ENCODE measurements at places on chromosomes 12 and 14.

- no peak for DNase-seq
These were observed 1.3 kb downstream of the RASSF3 start for GRCh38 chr12:64611341-64612284.

DNA sequence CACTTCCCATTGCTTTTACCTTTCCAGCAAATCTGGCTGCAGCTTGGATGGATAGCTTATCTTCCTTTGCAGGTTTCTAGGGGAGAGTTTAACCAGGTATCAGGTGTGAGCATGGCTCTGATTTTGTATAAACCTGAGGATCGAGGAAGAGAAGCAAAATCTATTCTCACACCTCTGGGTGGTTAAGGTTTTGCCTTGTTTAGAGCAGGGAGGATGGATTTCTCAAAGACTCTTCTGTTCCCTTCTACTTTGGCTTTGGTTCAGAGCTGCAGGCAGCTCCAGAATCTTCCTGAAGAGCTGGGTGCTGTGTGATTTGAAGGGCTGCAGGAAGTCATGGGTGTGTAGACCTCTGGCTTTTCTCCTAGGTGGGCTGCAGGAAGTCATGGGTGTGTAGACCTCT is 1.7 kb downstream of the JDP2 start:
- no peak for DNase-seq

DNA sequence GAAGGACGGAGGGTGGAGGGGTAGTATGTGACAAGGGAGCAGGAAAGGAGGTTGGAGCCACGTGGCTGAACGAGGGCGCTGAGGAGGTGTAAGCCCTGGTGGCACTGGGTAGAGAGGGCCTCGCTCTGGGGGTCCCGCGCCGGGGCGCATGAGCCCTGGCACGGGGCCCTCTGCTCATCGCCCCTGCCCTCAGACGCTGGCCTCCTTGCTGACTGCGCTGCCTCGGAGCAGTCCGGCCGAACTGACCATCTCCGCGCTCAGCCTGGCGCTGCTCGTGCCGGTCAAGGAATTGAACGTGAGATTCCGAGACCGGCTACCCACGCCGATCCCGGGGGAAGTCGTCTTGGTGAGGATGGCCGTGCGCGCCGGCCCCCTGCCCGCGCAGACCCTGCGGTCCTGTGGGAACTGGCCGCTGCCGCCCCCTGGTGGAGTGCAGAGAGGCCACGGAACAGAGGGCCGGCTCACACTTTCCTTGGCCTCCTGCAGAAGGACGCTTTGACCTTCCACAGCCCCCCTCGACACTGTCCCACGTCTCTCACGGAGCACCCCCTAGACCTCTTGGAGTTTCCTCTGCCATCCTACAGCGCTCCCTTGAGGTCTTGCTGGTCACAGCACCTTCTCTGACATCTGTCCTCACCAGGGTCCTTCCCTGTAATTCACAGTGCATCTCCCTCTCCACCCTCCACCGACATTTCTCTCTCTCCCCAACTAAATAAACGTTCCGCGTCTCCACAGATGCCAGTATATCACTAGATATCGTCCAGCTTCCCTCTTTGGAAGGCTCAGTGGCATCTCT is 10.5 kb downstream of the ARHGEF25 start:
- no peak for DNase-seq

DNA sequence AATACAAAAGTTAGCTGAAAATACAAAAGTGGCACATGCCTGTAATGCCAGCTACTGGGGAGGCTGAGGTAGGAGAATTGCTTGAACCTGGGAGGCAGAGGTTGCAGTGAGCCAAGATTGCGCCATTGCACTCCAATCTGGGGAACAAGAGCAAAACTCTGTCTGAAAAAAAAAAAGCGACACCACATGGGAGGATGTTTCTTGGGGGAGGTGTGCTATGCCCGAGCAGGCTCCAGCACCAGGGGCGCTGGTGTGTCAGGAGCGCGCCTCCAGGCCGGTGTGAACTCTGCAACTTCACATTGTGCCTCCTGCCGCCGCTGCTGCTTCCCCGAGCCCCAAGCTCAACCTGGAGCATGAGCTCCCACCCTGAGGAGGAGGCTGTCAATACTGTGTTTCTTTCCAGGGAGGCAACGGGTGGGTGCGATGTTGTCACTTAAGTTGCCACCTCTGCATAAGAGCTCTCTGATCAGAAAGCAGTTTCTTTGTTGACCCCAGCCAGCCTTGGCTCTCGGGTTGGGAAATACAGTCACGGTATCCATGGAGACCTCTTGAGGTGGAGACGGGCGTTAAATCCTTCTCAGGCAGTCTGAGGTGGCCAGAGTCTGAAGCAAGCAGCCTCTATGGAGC is 18.9 kb downstream of the DEGS2 start:
- DNase-seq, result peak; percentile 66

DNA sequence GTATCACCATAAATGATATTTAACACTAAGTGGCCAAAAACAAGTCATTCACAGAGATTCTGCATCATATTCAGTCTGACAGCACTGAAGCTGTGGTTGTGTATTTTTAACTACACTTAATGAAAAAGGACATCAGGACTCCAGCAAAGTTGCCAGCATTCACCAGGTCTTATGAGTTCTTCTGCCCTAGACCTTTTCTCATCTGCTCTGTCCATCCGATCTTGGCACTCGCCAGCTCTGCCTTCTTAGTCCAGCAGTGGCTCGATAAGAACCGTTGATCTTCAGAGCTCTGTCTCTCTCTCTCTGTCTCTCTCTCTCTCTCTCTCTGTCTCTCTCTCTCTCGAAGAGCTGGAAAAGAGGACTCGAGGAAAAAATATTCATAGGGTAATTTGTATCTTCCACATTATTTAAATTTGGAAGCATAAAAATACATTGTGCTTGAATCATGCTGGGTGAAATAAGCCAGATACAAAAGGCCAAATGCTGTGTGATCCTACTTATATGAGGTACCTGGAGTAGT is 232.2 kb downstream of the FBXL14 start:
- no peak for DNase-seq

GRCh38 chr12:118326991-118327390 is 45.7 kb downstream of the TAOK3 start:
- no peak for DNase-seq

GRCh38 chr12:132413931-132414588 is 75.9 kb upstream of the FBRSL1 start:
- no peak for DNase-seq

DNA sequence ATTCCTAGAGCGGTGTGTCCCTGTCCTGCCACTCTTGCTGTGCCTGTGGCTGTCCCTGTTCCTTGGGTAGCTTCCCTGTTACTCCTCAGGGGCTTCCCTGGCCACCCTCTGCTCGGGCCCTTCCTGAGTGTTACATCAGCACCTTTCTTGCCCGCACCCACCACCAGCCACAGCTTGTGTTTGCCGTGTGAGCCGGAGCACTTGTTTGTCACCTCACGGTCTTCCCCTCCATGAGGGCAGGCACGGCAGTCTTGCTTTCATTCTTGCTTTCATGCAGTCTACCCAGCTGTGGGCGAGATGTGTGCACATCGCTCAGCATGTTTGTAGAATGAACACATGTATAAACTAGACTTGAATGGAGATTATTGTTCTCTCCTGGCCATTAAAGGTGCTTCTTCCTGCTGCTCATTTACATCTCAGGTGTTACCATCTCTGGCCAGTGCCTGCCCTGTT is 42.0 kb downstream of the TRAF3 start:
- no peak for DNase-seq

DNA sequence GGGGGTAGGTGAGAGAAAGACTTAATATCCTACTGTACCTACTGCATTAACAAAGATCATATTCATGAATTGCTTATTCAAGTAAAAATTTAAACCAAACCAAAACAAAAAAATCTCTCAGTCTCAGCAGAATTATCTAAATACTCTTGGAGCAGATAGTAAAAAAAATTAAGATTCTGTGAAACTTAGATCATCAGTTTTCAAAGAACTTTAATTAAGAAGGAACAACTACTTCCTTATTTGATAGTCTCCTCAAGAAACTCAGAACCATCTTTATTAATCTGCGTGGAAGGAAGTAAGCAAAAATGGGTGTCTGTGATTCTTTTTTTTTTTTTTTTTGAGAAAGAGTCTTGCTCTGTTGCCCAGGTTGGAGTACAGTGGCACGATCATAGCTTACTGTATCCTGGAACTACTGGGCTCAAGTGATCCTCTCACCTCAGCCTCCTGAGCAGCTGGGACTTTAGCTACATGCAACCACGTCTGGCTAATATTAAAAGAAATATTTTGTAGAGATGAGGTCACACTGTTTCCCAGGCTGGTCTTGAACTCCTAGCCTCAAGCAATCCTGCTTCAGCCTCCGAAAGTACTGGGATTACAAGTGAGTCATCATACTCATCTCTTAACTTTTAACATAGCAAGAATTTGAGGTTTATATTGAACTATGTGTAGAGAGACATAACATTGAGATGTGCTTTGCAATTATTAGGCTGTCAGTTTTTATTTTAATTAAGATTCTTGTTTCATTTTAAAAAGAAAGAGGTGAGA is 37.4 kb downstream of the GAS2L3 start:
- DNase-seq, result no peak

GRCh38 chr14:77989441-77989991 is 180.7 kb upstream of the NRXN3 start:
- DNase-seq, result no peak

DNA sequence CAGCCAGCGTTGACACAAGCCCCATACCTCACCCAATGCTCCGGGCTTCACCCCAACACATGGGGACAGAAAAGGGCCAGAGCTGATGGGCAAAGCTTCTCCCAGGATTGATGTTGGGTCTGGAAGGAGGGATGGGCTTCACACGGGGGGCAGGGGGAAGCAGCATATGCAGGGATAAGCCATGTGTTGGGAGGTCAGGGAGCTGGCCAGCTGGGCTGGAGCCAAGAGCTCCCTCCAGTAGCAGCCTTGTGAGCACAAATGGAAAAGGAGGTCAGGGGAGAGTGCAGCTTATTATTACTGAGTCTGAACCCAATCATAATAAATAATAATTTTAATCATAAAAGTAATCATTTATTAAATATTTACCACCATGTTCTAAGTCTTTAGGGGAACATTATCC is 9.3 kb downstream of the PLEKHD1 start:
- no peak for DNase-seq

GRCh38 chr12:97757481-97758193 is 295.0 kb downstream of the RMST start:
- no peak for DNase-seq

- DNase-seq, result no peak
These were observed 71.9 kb downstream of the BCL11B start for GRCh38 chr14:99199846-99200653.

DNA sequence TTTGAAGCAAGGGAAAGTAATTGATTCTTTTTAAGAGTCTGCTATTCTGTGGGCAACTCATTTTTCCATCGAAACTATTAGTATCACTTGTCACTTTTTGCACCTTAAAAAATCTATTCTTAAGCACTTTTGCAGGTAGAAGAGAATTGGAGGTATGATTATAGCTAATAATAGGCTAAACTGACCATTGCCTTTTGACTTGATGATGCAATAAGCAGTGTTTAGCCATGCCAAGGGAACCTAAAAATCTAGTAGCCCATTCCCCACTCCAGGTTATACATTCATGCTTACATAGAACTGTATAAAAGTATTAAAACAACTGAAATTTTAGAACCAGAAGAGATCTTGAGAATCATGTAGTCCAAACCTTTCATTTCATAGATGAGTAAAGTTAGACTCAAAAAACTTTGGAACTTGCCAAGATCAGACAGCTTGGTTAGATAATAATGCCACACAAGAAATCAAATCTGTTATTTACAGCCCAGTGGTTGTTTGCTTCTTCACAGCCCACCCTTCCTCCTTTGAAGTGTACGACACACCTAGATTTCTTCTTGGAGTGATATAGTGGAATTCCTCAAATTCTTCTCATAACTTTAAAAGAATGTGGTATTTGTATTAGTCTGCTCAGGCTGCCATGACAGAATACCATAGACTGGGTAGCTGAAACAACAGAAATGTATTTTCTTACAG is 21.7 kb upstream of the GARIN2 start:
- DNase-seq, result no peak

GRCh38 chr12:74641694-74642093 is 104.1 kb downstream of the ATXN7L3B start:
- DNase-seq, result no peak

DNA sequence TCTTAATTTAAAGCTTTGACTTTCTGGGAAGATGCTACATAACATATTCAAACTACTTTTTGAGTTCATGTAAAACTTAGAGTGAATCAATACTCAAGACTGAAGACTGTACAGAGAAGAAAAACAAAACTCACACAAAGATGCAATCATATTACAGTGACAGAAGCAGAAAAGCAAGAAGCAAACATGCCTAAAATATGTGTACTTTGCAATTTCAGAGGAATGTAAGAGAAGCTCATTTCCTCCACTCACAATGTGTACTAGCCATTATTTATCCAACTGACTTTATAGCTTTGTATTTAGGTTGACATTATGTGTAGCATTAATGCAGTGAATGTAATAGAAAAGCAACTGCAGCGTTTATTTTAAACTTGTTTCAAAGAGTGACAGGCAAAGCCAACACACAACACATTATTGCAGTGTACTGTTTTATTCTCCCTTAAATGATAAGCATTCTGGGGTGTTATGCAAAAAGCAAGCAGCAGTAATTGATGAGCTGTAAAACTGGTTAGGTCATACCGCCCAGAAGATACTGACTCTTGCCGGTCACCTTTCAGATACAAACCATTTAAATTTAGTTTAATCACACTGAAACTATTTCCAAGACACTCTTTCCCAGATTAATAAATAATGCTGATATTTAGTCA is 88.2 kb upstream of the PAWR start:
- no peak for DNase-seq

- no peak for DNase-seq
These were observed 572.0 kb upstream of the ATP2B1 start for GRCh38 chr12:90280564-90281058.

All from NT2/D1 (cell line).